ENCODE measurements at places on chromosomes 7 and 10.
A peak's percentile ranks its signal among the peaks of the same experiment; 100 is the strongest.

GRCh38 chr7:33810356-33810755 lies 95.0 kb upstream of the BMPER start:
- no peak for DNase-seq

DNA sequence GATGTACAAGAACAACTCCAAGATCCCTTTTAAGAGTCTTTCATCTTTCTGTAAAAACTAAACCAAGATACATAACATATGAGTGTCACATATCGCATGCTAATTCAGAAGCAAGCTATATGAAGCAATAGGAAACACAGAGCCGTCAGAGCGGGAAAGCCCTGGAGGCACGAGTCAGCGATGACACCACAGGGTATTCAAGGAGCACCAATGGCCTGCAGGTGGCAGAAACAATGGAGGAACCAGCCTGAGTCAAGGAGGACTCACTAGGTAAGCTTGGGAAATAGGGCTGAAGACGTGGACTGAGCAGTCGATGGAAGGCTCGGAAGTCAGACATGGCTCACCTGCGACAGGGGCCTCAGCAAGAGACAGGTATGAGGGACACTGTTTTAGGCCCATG lies 214.4 kb downstream of the FAM107B start:
- DNase-seq = peak; percentile 50

DNA sequence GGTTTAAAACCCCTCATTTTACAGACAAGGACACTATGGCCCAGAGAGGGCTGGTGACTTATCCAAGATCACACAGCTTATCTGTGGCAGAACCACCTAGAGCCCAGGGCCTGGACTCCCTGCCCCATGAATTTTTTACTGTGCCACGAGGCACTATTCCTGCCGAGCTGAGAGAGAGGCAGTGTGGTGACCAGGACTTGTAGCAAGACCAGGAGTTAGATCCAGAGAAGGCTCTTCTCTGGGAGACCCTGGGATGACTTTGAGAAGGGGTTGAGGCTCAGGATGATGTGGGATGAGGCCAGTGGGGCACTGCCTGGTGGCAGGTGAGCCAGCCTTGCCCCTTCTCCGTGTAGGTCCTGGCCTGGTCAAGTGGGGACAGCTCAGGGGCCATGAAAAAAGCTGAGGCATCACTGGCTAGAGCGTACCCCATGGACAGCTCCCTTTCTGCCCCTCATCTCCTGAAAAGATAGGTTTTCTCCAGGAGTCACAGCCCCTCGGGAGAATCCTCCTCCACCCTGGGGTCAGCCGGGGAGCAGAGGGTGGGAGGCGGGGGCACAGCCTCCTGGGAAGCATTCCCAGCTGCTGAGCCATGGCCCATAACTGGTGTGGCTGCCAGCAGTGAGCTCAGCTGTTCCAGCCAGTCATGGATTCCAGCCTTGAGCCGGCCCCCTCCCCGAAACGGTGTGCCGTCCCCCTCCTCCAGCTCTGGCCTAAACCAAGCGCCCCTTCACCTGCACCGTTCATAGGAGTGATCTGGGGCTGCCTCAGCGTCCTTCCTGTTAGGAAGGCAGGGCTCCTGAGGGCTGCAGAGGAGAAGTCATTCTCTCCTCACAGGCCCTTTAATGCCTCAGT lies 5.8 kb downstream of the FLNC start:
- no peak for DNase-seq

DNA sequence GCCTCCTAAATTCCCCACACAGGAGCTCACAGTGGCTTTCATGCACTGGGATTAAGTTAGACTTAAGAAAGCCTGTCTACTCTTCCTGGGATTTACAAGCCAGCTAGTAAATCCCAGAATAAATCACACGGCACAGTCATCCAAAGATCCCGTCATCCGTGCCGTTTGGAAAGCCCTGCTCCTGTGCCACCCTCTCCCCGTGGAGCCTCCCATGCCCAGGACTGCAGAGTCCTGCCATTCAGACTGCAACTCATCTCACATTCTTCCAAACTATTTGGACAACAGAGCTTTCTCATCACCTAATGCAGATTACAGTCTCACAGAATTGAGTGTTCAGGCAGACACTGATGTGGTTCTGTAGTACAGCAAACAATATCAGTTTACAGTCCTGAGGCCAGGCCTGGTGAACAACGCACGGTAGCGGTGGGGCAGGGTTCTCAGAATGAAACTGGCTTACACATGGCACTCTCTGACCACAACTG lies 166.5 kb downstream of the EGFR start:
- no peak for DNase-seq

- DNase-seq = no peak
Measured at GRCh38 chr10:63323701-63324494, 141.9 kb downstream of the JMJD1C start.

GRCh38 chr10:112289373-112290053 lies 6.3 kb downstream of the TECTB start:
- no peak for DNase-seq

DNA sequence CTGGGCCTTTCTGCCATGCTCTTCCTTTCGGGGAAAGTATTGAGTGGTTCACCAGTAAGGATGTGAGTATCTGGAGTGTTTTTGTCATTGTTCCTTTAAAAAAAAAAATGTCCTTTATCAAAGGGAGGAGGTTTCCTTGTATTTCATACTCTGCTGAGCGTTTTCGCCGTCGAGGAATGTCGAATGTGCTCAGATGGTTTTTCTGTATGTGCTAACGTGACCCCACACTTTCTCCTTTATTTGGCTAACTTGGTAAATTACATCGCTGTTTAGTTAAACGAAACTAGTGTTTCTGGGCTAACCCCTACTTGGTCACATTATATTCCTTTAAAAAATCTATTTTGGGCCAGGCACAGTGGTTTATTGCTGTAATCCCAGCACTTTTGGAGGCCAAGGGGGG lies 45.9 kb downstream of the INPP5A start:
- no peak for DNase-seq

DNA sequence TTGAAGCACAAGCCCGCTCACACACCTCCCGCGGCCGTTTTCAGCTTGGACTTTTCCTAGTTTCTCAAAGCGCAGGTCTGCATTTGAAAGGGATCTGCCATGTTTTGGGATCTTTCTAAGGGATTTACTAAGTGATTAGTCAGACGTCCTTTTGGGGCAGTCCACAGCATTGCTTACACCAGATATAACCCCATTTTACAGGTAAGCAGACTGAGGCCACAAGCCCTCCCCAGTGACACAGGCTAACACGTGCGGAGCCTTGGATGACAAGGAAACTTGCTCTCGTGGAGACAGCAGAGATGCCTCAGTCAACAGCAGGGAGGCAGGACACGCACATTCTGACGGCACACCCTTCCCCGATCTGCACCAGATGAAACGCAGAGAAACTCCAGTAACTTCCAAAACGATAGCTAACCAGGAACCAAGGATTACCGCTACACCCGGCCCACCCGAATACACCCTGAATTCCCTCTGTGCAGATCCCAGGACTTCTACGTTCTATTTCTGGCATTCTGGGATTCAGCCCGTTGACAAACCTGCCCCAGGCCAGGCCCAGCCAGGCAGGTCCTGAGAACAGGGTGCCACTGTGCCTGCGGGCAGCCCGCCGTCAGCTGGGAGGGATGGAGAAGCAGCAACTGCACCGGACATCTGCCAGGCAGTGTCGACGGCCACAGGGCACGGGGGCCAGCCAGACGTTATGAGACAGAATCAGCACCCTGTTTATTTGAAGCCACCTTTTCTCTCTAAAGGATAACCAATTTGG lies 27.9 kb downstream of the FOXL3 start:
- no peak for DNase-seq

GRCh38 chr7:111840528-111840927 lies 278.2 kb upstream of the IMMP2L start:
- DNase-seq = no peak

DNA sequence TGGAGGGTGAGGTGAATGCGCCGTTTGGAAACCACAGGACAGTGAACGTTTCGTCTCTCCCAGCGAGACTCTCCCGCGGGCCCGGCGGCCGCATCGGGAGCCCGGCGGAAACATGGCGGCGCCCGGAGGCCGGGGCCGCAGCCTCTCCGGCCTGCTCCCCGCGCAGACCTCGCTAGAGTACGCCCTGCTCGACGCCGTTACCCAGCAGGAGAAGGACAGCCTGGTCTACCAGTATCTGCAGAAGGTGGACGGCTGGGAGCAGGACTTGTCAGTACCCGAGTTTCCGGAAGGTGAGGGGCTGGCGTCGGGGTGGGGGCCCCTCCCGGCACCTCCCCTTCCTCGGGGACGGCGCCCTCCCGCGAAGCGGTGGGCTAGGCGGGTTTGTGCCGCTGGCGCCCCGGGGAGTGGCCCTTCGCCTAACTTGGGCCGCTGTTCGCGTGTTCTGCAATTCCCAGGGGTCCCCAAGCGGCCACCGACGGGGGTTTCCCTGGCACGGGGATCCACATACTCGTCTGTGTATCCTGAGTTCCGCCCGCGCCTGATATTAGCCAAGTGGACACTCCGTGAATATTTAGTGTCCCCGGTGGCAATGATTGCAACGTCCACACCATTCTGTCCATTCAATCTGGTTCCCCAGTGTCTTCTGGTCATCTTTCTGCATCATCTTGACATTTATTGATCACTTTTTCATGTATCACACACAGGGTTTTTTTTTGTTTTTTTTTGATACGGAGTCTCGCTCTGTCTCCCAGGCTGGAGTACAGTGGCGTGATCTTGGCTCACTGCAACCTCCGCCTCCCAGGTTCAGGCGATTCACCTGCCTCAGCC lies 514 bp downstream of the NHLRC2 start:
- peak; percentile 15 for DNase-seq

GRCh38 chr7:98730326-98730725 lies 113.2 kb downstream of the NPTX2 start:
- DNase-seq = no peak

DNA sequence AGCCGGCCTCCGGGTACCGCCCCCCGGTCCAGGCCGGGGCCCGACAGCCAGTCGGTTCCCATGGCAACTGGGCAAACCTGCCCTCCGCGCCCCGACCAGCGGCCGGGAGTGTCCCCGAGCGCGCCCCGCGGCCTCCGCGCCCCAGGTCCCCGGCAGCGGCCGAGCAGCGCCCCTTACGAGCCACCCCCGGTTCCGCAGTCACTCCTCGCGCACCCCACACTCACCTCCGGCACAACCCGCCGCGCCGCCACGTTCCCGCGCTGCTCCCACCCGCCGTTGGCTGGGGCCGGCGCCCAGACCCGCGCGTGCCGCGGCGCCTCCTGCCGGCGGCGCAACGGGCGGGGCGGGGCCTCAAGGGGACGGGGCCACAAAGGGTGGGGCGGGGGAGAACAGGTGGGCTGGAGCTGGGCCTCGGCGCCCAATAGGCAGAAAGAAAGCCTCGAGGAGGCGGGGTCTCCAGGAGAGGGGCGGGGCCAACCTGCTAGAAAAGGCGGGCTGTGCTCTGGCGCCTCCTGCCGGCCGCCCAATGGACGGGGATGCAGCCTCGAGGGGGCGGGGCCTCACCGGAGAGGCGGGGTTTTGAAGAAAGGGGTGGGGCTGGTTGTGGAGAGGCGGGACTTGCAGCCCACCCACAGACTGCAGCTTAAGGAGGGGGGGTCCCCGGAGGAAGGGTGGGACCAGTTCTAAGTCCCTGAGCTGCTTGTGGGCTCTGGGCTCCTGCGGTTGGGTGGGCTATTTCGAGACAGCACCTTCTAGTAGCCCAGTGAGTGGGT lies at the start of gene RADIL:
TSS of gene RADIL (minus strand) at position 345 of the 773 bp plus-strand sequence. CDS start 5,577 bp downstream, outside the sequence.
- peak; percentile 81 for DNase-seq

- DNase-seq = no peak
Measured at GRCh38 chr10:101066146-101066895, 4.5 kb downstream of the KAZALD1 start.

DNA sequence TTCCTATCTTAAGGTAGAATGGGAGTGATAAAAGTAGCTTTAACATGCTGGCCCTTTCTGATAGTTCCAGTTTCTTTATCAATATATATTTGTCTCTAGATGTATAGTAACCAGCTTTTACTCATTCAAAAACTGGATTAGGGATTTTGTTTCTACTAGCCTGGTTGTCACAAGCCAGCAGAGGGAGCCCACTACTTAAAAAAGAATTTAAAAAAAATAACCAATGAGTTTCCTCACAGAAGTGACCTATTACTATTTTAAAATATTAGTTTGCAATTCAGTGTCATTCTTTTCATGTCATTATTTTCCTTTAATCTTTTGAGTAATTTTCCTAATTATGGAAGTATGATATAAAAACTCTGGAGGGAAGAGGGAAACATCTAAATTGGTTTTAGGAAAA lies 142.1 kb downstream of the PHTF2 start:
- no peak for DNase-seq

- no peak for DNase-seq
Measured at GRCh38 chr10:23643111-23643780, 204.4 kb downstream of the OTUD1 start.

DNA sequence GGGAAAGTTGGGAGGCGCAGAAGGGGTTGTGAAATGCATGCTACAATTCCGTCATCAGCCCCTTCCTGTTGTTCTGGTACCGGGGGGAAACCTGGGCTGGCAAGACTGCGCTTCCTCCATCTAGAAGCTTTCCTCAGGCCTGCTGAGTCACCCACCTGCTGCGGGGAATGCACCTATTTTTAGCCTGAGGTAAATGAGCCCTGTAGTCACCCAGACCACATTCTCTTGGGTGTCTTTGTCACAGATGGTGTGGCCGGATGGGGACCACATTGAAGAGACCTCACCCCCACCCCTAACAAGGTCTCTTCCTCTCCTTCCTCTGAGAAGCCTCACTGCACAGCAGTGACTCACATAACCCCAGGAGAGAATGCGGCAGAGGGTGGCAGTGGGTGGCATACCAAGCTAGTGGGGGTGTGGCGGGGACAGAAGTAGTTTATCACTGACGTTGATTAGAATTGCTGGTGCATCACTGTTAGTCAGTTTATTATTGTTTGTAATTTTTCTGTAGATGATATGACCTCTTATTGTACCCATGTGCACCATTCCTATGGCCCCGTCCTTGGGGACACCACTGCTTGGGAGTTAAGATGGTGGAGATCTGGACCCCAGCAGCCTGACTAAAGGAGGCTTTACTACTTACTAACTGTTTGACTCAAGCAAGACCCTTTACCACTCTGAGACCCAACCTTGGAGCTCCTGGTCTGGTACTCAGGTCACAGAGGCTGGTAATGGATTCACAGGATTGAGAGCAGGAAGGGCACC lies 83.0 kb upstream of the DUSP5 start:
- peak; percentile 74 for DNase-seq

DNA sequence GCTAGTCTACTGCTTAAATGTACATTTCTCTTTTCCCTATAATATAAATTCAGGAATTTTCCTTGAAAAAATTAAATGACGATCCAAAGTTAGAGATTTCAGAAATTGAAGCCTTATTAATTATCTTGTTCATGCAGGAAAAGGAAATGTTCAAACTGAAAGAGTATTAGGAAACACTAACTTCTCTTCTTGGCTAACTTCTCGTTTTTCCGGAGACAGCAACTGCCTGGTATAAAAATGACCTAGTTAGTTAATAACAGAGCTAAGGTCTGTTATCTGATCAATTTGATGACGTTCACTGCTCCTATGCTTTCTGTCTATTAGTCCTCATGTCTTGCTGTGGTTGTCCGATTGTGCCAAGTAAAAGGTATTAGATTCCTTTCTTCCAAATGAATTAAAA lies 212.5 kb downstream of the DGKB start:
- DNase-seq = no peak

DNA sequence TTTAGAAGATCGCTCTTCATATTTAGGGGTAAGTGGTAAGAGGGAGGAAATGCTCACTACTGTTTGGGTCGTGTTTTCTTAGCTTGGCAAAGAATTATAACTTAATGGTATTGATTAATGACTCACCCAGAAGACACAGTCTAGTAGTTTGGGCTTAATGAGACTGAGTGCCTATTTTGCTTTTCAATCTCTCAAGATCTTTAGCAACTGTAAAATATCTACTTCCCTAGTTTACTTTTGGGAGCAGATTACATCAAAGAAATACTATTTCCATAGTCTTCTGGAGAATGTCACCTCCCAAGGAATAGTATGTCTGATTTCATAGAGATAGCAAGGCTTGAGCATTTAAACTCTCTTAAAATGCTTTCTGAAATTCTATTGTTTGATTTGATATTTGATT lies 100.5 kb upstream of the SLC25A13 start:
- no peak for DNase-seq

- peak; percentile 4 for DNase-seq
Measured at GRCh38 chr10:11678074-11678793, 63.9 kb upstream of the ECHDC3 start.
